ENCODE measurements at places on chromosomes 5 and 9.
A peak's percentile ranks its signal among the peaks of the same experiment; 100 is the strongest.

DNA sequence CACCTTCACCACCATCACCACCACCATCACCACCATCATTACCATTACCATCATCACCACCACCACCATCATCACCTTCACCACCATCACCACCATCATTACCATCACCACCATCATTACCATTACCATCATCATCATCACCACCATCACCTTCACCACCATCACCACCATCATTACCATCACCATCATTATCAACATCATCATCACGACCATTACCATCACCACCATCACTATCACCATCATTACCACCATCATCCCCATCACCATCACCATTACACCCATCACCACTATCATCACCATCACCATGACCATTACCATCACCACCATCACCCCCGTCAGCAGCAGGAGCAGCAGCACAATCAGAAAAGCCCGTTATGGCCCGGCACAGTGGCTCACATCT lies 89.1 kb downstream of the STK10 start:
- no peak for DNase-seq

DNA sequence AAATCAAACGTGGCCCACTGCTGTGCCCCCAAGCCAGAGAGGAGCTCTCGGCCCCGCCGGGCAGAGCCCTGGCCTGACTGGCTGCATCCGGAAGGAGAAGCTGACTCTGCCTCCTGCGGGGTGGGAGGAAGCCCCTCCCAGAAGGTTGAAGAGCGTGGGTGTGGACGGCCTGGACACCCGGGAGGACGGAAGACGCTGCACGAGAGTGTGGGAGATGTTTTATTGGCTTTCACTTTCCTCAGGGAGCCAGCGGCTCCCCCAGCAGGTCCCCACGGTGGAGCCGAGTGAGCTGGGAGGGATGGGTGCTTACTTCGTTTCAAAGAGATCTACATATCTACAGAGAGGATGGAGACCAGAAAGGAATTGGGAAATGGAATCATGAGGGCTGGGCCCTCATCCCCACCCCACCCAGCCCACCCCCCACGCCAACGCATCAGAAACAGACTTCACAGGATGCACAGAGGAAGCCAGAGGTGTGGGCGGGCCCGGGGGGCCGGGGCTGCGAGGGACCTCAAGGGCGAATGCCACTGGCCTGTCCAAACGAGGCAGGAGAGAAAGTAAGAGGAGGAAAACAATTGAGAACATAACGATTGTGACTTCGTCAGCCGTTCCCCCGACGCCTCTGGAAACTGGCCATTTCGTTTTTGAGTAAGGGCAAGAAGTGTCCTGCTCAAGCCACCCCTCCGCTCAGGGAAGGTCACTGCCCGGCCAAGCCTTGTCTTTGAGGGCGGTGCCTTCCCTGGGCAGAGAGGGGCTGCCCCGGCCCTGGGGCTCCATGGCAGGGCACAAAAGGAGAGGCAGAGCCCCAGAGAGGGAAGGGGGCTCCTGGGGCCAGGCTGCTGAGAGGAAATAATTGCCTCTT lies 32.1 kb downstream of the FAM163B start:
- DNase-seq, result no peak

DNA sequence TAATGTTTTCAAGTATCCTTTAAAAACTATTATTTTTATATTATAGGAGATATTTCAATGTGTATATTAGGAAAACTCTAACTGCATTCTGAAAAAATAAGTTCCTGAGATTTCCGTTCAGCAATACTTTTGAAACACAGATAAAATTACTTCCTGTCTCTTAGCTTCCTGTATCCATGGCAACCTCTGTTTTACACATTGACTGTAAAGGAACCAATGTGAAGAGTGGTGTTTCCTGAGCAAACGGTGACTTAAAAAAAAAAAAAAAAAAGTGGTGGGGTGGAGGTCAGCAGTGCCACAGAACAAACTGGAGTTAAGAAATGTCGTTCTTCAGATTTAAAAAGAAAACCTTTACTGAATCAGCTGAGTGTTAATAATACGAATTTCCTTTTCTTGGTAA lies at the start of gene LRRC70:
LRRC70 (plus strand) TSS at position 280 of the 400 bp plus-strand sequence. CDS start 620 bp downstream, outside the sequence.
- no peak for DNase-seq

DNA sequence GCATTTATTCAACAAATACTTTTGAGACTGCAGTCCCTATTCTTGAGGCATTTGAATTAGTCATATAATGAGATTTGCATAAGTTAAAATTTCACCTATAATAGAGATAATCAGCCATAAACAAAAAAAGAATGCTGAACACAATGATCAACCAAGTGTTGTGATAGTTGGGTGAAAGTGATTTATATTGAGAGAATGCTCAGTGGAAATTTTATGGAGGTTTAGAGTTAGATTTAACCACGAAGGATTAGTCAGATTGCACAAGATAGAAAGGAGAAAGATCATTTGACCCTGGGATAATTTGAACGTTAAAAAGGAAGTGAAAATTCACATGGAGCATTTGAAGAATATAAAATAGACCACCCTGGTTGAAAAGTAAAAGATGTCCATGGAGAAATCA lies 356.2 kb downstream of the NPR3 start:
- DNase-seq, result no peak

GRCh38 chr5:39100851-39101396 lies 26.7 kb upstream of the RICTOR start:
- DNase-seq, result no peak

GRCh38 chr9:76657265-76657664 lies 107.0 kb upstream of the PCA3 start:
- DNase-seq, result no peak

DNA sequence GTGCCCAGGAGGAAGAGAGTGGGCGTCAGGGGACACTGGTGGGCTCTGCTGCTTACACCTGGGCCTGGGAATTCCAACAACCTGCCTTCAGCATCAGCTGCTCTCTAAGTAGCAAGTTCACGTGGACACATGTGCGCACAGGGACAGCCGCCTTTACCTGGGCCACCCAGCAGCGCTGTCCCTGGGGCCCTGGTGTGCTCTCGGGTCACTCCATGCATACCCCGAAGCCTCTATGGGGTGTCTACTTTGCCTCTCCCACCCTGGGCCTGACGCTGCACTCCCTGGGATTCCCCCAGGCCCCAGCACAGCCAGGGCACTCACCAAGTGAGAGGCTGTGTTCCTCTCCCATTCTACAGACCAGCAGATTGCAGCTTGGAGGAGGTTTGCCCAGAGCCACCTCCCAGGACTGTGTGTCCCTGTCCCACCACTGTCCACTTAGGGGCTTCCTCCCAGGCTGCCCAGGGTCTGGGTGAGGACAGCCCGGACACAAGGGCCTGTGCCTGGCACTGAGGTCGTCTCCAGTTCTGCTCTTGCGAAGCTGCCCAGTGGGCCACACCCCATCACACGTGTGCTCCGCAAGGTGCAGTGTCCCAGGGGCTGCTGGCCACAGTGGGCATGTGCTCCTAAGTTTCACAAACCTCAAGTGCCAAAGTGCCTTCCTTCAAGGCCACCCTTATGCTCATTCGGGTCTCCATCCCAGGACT lies 5.9 kb downstream of the NINJ1 start:
- no peak for DNase-seq

DNA sequence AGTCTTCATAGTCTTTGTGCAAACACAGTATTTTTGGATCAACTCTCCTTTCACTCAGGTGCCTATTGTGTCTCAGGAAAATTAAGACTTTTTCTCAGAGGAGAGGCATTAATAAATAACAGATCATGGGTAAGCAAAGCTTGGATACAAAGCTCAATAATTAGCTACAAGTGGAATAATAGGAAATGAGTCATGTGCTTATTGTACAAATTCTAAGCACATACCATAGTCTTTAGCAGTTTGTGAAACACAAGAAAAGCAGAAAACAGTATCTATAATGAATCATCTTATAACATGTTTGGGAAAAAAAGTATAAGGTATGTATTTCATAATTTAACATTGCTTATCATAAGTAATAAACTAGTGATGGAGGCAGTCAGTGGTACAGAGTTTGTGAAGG lies 477.0 kb downstream of the CDH10 start:
- DNase-seq, result no peak

- no peak for DNase-seq
Observed at GRCh38 chr5:148107608-148108007, 43.8 kb downstream of the SPINK5 start.

DNA sequence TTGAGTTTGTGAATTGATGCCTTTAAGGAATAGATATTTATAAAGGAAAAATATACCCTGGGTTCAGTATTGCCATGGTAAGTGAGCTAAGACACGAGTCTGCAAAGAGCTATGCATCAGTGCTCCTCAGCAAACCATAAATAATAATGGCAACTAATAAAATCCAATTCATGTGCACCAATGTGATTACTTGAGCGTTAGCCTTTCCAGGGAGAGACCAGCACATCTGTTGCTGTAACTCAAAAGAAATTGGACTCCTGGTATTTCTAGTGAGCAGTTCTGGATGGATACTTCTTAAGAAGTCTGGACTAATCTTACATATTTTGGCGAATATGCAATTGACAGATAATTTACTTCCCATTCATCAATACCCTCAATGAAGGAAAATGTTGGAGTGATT lies 373.3 kb downstream of the ARHGEF28 start:
- DNase-seq, result peak; percentile 43

- no peak for DNase-seq
Observed at GRCh38 chr5:98106116-98107031, 667.1 kb upstream of the RGMB start.

- peak; percentile 23 for DNase-seq
Observed at GRCh38 chr5:7395947-7396712, at the start of gene ADCY2. TSS of gene ADCY2 (plus strand) at chr5:7396138. CDS start at chr5:7396297, 159 bp downstream.

DNA sequence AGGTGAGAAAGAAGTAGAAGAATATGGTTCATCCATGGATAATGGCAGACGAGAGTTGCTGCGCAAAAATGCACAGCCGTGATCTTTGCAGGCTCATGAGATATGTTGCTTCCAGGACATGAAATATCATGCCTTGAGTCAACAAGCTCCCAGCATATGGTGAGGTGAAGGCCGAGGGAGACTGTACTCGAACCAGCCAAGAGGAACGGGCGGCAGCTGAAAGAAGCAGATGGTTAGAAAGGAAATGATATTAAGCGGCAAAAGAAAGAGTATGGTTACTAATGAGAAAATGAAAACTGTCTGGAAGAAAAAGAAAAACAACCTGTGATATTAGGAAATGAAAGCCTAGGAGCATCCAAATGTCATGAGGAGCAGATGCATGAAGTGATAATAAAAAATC lies 344.7 kb upstream of the DAP start:
- peak; percentile 65 for DNase-seq

DNA sequence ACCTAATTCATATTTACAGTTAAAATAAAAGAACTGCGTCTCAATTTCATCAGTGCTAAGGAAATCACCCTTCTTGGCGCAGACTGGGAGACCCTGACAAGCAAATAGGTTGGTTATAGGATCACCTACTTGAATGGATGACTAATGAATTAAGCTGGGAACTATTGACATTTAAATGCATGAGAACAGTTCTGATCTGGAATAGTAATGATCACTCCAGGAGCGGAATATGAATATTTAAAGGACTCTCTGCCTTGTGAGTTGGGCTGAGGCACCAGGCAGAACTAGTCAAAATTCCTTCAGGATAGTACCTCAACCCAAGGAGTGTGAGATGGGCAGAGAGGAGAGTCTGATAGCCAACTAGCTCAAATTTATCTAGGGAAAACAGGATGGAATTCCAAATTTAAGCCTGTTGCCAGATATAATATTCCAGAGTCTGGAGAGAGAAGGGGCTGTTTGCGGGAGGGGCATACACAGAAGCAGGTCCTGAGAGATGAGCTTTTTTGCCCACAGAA lies 364.4 kb downstream of the CSNK1G3 start:
- no peak for DNase-seq

DNA sequence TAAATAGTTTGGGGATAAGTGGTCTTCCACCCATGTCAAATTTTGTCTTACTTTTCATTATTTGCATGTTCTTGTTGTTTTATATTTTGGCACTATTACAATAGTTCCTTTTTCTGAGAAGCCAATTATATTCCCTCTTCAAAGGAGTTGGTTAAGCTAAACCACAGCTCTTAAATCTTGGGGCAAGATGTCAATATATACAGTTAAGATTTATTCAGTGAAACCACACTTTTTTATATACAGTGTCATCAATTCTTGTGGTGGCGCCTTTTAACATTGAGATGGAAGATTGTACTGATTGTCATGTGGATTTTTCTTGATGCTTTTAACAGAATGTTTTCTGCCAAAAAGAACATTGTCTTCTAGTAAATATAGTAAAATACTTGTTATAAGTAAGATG lies 104.1 kb downstream of the MTREX start:
- DNase-seq, result no peak

- DNase-seq, result no peak
Observed at GRCh38 chr9:135812961-135813360, 94.4 kb downstream of the CAMSAP1 start.

All from DMS 273 treated with DMSO at 0.1 percent for 48 hours (cell line).